Fibroblast of skin of left quadriceps (primary cell): ENCODE measurements at places on chromosomes 1 and 21.

- DNase-seq, result no peak
Measured at GRCh38 chr1:176801514-176802020, 338.6 kb downstream of the PAPPA2 start.

DNA sequence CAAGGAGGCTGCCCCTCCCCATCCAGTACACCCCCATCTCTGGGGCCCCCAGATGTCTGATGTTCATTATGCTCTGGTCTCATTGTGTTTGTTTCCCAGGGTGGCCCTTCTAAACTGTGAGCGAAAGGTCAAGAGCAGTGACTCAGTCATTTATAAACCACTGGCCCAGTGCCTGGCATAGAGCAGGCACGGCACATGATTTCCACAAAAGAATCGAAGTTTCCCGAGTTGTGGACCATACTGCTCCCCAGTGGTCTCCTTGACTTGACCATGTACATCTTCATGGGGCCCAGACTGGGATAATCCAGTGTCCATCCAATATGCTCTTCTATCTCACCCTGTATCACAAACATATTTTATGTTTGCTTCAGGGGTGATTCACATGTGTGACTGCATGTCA lies 153.3 kb downstream of the NR5A2 start:
- no peak for DNase-seq

DNA sequence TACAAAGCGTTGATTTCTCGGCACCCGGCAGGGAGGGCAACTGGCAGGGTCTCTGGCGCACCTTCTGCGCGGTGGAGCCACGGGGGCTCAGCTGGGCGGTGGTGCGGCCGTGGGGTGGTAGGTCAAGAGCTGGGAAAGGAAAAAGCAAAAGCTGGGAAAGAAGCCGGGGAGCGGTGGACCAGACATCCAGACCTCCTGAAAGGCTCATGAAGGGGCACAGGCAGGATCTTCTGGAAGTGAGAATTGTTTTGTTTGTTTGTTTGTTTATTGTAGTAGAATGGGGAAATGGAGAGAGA lies 7.2 kb upstream of the RNU1-1 start:
- no peak for DNase-seq

GRCh38 chr1:232016616-232017015 lies 390.0 kb downstream of the DISC1 start:
- DNase-seq, result peak; percentile 73

GRCh38 chr1:154324669-154325582 lies at the start of gene ATP8B2:
Gene ATP8B2 (plus strand): TSS chr1:154325525. CDS start chr1:154328142, 2,617 bp downstream.
- DNase-seq, result peak; percentile 57

DNA sequence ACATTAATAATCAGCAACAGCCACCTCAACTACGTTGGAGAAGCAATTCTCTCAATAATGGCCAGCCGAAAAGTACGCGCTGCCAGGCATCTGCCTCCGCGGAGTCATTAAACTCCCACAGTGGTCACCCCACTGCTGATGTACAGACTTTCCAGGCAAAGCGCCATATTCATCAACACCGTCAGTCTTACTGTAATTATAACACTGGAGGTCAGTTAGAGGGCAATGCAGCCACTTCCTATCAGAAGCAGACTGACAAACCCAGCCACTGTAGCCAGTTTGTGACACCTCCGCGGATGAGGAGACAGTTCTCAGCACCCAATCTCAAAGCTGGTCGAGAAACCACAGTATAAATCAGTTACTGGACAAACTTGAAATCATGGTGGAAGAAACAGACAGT lies 93.9 kb downstream of the KIF1B start:
- DNase-seq, result no peak

DNA sequence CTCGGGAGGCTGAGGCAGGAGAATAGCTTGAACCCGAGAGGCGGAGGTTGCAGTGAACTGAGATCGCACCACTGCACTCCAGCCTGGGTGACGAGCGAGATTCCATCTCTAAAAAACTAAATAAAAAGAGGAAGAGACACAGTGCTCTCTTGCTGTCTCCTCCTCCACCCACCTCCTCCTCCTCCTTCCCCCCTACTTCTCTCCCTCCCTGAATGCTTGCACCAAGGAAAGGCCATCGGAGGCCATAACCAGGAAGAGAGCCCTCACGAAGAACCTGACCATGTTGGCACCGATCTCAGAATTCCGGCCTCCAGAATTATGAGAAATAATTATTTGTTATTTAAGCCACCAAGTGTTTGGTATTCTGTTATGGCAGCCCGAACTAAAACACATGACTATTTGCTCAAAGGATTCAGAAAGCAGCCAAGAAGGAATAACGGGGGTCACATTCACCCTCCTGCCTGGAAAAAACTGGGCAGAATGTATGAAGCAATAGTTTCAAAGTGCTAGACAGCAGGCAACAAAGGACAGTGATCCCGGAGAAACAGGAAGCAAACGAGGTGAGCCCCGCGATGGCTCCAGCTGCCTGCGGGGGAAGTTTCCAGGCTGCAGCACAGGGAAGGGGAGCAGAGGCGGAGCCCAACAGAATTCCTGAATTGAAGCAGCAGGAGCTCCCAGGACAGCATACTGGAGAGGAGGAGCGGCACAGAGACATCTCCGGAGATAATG lies 35.8 kb downstream of the LDLRAD1 start:
- peak; percentile 24 for DNase-seq

DNA sequence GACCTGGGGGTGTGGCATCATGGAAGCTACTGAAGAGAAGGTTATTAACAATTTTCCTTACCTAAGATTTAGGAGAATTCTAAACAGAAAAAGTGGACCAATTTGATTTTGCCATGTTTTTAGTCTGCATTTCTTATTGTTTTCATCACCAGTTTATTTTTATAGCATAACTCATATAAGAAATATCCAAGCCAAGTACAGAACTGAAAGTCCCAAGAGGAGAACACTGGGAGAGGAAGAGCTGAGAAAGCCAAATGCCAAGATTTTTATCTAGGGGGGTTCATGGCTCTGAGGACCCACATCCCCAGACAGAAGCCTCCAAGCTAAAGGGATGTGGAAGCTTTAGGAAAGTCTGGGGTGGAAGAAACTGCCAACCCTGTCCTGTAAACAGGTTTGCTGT lies 109.4 kb upstream of the DUSP10 start:
- DNase-seq, result no peak

DNA sequence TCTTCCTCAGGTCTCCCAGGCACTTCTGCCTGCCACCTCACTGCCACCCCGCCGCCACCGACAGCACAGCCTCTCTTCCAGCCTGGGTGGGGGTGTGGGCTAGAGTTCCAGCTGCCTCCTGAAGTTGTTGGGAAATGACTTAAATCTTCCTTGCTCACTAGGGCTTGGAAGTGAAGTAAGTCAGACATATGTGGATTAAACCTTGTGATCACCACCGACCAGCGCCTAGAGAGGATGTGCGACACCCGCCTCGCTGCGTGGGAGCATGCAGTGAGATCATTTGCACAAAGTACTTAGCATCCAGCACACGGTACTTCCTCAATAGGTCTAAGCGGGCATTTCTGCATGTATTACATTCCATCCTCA lies 71.4 kb upstream of the FAM20B start:
- no peak for DNase-seq

- no peak for DNase-seq
Measured at GRCh38 chr21:41916888-41917433, 36.9 kb downstream of the C2CD2 start.

DNA sequence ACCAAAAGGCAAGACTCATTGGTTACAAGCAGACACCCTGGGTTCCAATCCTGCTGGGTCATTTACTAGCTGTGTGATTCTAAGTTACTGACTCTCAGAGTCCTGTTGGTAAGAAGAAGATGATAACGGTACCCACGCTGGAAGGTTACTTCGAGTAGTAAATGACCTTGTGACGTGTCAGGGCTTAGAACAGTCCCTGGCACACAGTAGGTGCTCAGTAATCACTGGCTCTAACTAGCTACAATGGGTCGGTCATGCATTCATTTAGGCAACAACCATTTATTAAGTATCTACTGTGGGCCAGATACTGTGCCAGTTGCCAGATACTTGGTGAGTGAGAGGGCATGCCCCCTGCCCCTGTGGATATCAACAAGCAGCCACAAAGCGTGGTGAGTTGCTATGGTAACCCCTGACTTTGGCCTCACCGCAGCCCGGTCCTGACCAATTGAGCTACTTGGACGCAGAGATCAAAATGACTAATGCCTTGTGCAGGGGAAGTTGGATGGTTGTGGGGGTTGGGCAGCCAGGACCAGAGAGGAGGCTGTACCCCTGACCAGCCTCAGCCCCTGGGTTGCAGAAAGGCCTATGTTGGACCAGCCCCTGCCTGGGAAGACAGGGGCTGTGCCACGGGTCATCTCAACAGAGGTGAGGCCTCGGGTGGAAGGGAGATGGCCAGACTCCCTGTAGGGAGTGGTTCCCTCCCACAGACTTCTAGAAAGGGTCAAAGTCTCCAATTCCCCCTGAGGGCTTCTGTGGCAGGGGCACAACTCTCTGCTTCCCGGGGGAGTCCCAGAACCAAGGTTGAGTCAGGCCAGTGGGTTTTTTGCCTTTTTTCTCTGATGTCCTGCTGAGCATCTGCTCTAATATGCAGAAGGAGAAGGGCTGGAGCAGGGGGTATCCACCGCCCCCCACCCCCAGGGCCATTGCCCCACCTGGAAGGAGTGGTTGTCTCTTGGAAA lies 16.0 kb downstream of the DHRS3 start:
- DNase-seq, result no peak

DNA sequence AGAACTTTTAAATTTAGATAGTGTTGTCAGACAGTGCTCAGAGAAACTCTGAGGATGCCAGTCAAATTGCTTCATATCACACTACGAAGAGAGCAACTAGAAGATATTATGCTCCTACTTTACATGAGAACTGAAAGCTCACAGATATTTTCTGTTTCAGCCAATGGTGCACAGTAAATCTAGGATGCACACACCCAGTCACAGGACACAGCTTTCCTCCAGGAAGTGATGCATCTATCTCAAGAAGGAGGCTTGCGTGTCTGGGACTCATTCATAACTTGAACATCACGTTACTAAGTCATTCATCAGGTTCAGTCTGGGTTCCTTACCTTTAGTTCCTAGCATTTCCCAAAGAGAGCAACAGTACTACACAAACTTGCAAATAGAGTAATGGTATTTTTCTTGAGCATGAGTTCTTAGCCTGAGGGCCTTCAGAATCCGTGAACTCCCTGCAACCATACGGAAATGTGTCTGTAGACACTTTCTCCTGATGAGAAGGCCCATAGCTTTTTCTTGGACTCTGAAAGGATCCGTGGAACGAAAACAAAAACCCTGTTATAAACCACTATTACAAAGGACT lies 12.2 kb downstream of the ZNF697 start:
- DNase-seq, result no peak

DNA sequence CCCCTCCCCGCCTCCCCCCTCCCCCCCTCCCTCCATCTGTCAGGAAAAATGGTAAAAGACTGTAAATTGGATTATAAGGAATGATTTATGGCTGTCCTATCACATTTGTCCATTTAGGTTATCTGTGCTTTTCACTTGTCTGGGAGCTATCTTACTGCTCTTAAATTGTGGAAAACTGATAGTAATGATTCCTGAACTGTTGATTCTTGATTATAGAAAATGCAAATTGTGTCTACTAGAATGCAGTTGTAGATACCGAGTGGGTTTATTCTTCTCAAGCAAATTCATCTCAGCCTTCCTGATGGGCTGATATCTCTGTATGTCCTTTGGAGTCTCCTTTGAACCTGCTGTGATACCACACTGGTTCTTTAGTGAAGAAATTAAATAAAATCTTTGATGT lies 12.3 kb downstream of the RYR2 start:
- DNase-seq, result no peak

GRCh38 chr1:155003227-155003765 lies 694 bp downstream of the ZBTB7B start:
- DNase-seq, result no peak

DNA sequence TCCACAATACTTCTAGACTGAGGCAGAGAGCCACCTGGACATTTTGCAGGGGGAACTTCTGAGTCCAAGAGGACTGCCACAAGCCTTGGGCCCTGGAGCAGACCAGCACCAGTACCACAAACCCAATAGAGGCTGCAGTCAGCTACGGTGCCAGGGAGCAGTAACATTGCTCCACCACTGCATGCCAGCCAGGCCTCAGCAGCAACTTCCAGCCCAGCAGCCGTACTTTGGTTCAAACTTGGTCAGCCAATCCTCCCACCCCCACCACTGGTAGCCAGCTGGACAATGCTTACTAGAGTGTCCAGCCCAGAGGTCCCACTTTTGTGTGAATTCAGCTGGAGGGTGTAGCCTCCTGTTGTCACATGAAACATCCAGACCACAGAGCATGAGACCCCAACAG lies 107.4 kb downstream of the SLC5A9 start:
- no peak for DNase-seq

DNA sequence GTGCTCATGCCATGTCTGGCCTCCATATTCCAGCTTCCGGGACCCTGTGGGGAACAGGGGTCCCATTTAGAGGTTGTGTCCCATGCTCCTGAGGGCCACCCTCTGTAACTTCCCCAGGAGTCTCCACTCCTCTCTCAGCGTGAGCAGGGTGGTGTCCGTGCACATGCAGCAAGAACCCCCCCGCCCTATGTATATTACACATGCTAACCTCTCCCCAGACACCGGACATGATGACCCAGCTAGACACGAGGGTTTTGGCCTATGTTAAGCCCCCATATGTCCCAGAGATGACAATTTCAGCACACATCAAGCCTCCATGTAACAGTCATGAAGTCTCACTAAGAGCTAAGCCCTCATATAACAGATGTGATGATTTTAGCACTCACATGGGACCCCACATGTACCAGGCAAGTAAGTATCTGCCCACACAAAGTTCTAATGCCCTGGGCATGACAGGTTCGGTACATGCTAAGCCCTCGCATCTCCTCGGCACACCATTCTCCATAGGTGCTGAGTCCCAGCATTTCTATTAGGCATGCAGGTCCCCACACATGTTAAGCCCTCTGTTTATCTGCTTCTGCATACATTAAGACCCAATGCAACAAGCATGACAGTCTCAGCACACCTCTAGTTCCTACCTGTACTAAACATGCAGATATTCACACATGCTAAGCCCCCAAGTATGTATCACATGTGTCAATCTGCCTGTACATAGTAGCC lies 7.1 kb downstream of the FHL3 start:
- no peak for DNase-seq

DNA sequence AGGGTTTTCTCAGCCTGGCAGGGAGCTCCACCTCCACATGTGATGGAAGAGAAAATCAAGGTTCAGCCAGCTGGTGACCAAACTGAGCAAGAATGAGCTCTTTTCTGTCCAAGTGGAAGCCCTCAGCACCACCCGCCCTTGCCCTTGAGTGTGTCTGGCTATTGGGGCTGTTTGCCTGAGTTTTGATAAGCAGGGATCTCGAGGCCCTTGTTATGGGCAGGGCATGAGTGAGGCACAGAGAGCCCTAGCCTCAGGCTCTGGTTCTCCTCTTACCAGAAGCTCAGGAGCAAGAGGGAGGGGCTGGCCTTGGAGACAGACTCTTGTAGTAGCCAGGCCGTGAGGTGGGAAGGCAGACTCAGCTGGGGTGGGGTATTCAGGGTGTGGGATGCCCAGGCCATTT lies 37.5 kb upstream of the ARF1 start:
- DNase-seq, result no peak
